PC-9 (cell line): ENCODE measurements at places on chromosomes 5 and 9. TPM values are rescaled to one million over a fixed set of nuclear protein-coding genes. Genes with fewer than 3 reads are reported as not detected.

SPINK7 gene
- total RNA-seq = not detected in 2 replicates

BNC2 gene
- 2.7 and 2.9 TPM in 2 replicates for total RNA-seq

GRCh38 chr9:89058906-89059305 is 67.6 kb downstream of the S1PR3 start:
- DNase-seq = no peak

DNA sequence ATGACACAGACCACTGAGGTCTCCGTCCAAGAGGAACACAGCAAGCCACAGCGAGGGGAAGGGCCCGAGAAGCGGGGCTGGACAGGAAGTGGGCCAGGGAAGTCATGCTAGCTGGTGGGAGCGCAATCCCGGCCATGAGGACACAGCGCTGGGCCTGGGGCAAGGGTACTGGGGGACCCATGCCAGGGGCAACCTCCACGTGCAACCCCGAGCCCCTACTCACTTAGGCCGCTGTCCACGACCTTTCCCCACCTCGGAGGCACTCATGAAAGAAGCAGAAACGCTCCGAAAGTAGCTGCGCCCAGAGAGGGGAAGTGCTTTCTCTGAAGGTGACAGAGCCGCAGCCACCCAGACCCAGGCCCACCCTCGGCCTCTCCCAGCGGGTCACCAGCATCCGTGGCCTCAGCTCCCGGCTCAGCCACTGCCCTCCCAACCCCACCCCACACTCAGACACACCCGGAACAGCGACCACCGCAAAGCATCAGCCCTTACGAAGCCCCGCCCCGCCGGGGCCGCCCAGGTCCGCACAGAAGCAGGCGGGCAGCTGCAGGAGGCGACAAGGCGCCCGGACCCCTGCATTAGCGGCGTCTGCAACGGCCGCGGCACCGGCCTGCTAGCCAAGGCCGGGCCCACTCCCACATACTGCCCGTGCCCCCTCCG is 782 bp downstream of the BICD2 start:
- no peak for DNase-seq

DNA sequence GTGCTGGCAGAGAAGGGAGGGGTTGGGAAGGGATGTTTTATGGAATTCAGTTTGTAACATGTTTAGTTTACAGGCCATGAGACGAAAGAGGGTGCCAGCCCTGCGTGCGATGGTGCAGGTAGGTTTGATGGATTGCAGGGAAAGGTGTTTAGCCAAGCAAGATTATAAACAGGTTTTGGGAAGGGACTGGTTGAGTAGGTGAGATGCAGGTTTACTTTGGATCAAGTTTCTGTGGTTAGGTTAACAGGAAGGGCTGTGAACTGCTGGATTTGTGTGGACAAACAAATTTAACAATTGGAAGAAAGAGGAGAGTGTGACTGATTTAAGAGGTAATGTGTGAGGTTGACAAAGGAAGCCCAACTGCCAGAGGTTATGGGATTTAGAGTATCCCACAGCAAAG is 32.6 kb upstream of the GPX3 start:
- DNase-seq = no peak

GRCh38 chr9:89757776-89758528 is 153.1 kb downstream of the GADD45G start:
- DNase-seq = no peak

GRCh38 chr9:127142291-127142690 is 19.9 kb upstream of the ANGPTL2 start:
- DNase-seq = no peak

DNA sequence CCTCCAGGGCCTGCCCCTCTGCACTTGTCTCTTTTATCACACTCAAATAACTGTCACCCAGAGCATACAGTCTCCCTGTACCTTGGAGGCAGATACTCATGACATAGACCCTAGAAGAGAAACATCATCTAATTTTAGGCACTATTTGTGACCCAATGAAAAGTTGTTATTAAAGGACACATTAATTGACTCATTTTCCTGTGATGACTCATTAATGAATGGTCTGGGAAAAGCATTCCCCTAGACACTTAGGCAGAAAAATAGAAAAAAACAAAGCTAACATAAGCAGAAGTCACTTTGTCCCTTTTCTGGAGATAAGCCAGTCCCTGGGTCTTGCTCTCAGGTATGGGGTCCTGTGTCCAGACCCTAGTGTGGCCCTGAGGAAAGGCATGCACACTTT is 15.0 kb downstream of the TRPC7 start:
- no peak for DNase-seq

- no peak for DNase-seq
Observed at GRCh38 chr5:116038817-116039216, 6.5 kb downstream of the ARL14EPL start.

GRCh38 chr9:113267911-113268566 is 7.3 kb downstream of the CDC26 start:
- DNase-seq = no peak
